ENCODE measurements at places on chromosomes 2 and 18.
A peak's percentile ranks its signal among the peaks of the same experiment; 100 is the strongest.

GRCh38 chr2:235343156-235343774 is 150.6 kb upstream of the AGAP1 start:
- no peak for DNase-seq

GRCh38 chr2:42931146-42931817 is 138.9 kb upstream of the HAAO start:
- no peak for DNase-seq

DNA sequence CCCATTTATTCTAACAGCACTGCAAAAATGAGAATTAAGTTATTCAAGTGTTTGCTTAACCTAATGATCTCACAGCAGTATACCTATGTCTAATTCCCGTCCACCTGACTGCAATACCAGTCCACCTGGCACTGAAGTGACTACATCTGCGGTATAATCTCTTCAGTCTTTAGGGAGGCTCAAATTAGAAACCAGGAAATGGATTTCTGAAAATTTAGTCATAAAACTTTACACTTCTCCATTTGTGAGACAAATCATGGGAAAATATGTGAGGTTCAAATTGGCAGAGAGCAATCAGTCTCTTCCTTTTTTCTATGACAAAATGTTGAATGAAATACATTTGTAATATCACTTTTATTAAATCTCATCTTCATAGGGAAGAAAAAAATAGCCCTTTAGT is 33.0 kb downstream of the FTCDNL1 start:
- DNase-seq = no peak

DNA sequence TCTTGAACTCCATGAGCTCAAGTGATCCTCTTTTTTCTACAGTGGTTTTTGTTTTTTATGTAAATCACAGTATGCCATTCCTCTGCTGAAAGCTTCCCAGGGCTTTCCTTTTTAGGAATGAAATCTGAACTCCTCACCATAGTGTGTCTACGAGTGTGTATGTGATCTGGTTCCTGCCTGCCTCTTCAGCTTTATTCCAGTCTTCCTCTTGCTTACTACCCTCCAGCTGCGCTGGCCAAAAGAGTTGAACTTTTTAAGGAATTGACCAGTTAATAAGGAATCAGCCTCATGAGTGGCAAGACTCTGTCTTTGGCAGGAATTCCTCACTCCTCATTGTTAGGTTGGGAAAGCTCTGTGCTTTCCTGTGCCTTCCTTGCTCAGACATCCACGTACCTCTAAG is 4.0 kb downstream of the CCT7 start:
- no peak for DNase-seq

DNA sequence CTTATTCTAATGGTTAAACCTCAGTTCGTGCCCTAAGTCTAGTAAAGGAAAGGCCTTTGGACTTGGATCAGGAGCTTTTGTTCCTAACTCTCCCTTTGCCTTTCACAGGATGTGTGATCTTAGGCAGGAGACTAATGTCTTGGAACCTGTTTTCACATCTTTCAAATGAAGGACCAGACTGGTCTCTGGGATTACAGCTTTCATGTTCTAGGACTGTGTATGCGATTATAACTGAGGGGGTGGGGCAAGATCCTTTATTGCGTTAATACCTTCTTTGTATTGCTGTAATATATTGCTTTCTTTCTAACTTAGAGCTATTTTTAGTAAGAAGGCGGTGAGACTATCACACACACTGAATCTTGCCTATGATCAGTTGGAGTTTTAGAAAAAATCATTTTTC is 368.1 kb downstream of the RPRM start:
- no peak for DNase-seq

- no peak for DNase-seq
These were observed 551.1 kb downstream of the BCL11A start for GRCh38 chr2:60002183-60002867.

GRCh38 chr2:43594875-43595274 is 963 bp downstream of the THADA start:
- no peak for DNase-seq

- no peak for DNase-seq
These were observed 230.7 kb upstream of the PXDN start for GRCh38 chr2:1975060-1975459.

- DNase-seq = no peak
These were observed 14.7 kb downstream of the ERLEC1 start for GRCh38 chr2:53801547-53801946.

DNA sequence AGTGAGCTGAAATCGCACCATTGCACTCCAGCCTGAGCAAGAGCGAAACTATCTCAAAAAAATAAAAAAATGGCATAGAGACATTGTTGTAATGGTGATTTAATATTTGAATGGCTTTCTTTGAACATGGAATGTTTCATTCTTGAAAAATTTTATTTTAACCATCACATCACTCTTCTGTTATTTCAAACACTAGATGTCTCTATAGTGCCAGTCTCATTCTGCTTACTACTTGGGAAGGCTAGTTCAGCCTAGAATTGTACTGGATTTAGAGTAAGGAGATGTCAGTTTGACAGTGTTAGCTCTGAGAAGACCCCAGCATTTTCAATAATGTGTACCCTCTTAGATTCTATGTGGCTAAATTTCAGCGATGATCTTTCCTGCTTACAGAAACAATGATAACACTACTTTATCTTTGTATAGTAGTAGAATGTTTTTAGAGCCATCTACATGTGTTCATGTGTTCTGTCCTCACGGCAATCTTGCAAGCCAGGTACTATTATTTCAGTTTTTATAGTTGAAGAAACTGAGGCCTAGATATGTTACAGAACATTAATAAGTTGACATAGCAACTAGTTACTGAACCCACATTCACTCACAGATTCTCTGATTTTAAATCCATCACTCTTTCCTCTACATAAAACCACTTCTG is 142.9 kb upstream of the ZSWIM2 start:
- no peak for DNase-seq

- no peak for DNase-seq
These were observed 1.1 kb downstream of the MIB1 start for GRCh38 chr18:21741562-21742314.

GRCh38 chr18:48394176-48394575 is 15.0 kb downstream of the ZBTB7C start:
- DNase-seq = no peak

DNA sequence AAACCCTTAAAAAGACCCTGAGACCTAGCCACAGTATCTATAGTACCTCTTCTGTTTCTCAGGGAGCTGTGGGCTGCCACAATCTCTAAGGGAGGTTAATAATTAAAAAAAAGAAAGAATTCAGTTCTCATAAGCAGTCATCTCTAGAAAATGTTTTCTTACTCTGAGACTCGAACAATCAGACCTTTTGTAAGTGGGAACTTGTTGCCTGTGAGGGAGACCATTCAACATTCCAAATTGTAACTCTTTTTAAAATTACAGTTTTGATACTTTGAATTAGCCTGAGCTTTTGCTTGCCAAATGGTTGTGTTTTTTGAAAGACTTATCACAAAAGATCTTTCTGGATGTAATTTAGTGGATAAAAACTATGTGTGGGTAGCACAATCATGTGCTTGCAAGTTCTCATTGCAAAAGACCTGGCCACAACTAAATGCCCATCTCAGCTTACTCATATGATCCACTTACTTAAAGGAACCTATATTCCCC is 33.3 kb downstream of the IL1R2 start:
- peak; percentile 82 for DNase-seq

DNA sequence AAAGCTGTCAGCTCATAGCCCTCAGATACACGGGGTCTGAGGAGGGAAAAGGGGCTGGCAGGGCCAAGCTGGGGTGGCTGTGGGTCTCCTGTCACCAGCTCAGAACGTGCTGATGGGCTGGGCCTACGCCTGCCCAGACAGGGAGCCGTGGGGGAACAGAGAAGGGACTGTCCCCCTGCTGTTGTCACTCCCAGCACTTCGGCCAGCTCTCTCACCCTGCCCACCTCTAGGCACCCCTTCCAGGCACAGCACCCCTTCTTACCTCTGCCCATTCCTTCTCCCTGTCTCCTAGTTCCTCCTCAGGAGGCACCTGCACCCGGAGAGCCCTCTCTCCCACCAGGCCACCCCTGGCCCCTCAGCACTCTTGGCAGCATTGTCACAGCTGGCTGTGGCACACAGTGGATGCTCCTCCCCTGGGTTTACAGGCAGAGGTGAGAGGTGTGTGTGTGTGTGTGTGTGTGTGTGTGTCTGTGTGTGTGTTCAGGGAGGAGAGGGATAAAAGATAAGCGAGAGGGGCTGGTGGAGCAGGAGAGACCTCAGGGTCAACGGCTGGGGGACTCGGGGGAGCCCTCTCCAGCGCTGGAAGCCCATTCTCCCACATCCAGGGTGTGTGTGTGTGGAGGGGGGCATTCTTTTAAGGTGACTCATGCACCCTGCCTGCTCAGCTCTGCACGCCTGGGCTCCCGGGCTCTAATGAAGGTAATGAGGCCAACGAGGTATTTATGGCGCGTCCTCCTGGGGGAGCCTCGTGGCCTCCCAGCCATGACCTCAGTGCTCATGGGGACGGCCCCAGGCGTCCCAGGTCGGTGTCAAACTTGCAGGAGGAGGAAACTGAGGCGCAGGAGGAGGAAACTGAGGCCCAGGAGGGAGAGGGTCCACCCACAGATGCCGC is 66.1 kb upstream of the SMAD7 start:
- DNase-seq = peak; percentile 66

DNA sequence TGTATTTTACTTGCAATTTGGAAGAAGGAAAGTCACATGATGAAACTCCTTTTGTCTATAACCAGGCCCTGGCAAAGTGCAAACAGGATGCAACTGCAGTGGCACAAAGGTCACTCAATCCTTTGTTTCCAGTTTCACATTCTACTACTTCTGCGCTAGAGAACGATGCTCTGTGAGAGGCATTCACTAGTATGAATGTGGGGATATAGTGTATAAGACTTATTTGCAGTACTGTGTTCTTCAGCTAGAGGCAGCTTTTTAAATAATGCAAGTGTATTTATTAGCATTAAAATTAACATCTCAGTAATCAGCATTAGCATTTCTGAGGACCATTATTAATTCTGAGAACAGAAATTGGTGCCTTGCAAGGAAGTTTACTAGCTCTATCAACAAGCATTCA is 68.9 kb downstream of the PRPF40A start:
- no peak for DNase-seq

- no peak for DNase-seq
These were observed 52.6 kb upstream of the ACMSD start for GRCh38 chr2:134785659-134786430.

GRCh38 chr2:177147093-177147694 is 65.4 kb upstream of the HNRNPA3 start:
- DNase-seq = peak; percentile 29

- no peak for DNase-seq
These were observed 34.0 kb downstream of the LBH start for GRCh38 chr2:30265052-30266015.

- DNase-seq = no peak
These were observed 145.5 kb downstream of the PXDN start for GRCh38 chr2:1598800-1599199.

GRCh38 chr2:174591740-174592139 is 5.9 kb downstream of the WIPF1 start:
- DNase-seq = no peak

DNA sequence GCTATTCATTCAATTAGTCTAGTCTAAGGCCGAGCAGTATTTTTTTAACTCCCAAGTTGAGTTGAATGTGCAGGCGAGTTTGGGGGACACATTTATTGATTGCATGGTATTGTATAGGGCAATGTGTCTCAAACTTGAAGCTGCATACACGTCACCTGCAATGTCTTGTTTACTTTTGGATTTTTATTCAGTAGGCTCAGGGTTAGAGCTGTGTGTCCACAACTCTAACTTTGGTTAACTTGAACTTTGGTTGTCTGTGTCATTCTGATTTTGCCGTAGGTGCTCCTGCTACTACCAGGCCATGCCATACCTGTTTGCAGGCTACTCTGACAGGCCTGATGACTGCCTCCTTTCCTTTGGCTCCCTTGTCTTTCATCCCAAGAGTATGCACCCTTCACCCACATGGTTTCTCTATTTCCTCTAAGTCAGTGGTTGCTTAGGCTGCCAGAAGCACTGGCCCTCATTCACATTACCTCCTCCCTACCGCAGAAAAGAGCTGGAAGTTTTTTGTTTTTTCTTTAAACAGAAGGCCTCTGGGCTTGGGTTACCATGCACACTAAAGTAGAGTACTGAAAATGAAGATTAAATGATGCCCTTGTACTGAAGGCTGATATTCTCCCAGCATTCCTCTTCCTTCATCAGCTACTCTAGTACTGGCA is 219.4 kb upstream of the SPOPL start:
- no peak for DNase-seq

DNA sequence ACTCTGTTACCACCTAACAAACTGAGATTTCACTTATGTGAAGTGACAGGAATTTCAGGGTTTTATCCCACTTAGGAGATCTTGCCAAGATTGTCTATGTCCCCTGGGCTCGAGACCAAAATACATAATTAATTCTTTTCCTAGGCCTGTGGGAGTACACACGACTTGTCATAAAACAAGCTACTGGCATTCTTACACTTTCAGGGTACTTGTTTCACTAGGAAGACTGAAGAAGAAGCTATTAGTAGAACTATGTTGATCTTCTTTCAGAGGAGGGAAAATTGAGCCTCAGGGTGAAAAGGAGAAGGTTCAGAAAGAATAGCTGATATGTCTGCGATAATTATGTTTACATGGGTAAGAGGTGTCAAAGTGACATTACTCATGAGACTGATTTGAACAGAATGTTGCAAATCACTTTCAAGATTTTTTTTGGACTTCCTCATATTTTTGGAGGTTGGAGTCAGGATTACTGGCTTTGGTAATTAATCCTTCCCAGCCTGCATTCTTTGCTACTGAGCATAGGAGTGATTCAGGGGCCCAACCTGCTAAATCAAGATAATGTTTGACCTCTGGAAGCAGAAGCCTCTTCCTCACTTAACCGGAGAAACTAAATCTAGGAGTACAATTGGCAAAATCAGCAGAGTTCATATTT is 240.0 kb upstream of the NT5C1B start:
- DNase-seq = peak; percentile 34

DNA sequence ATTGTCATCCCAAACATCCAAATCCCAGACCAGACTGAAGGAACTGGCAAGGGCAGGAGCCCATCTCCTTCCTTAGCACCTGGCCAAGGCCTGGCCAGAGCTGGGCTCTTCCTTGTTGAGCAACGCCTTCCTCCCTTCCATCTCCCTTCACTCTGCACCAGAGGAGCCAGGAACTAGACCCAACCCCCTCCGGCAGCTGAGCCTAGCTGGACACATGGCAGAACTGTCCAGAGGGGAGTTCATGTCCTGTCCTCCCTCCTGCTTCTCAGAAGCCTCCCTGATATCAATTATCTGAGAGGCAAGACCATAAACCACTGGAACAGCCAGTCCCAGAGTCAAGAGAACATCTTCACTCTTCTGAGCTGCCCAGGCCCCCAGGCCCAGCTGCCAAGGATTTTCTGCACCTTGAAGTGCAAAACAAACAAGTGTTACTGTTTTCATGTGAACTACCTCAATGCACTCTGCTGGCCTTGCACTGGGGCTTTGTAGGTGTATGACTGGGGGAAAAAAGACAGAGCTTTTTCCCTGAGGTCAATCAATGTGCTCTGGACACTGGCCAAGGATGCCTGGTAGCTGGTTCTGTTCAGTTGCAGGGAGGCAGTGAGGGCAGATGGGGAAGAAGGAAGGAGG is 107.6 kb upstream of the MSH6 start:
- no peak for DNase-seq

DNA sequence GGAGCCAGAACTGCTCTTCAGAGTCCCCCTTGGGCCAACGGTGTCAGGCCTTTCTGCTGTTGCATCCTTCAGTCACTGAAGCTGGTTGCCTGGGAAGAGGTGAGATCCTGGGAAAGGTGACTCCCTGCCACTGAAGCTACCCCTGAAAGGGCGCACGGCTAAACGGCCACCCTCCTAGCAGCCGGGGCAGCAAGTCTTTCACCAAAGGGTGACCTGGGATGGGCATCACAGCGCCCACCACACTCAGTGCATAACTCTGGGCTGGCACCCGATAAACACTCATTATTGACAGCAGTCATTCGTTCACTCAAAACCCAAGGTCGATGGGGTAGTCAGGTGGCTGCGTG is 26.5 kb upstream of the FOSL2 start:
- no peak for DNase-seq
